ENCODE measurements at places on chromosomes 7 and 10.

DNA sequence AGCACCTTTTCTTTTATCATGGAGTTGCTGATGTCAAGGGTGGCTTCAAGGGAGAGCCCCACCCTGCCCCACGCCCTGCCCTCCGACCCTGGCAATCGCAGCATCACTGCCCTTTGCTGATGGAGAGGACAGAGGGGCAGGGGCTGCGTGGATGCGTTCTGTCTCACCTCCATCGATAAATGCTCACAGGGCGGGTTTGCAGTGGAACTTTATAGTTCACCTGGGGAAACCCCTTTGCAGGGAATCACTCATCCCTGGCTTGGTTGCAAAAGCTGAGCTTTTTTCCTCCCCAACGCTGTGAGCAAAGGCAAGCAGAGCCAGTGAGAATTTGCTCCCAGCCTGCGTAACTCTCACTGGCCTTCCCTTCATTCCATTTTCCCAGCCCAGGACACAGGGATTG lies 176.8 kb downstream of the WDR37 start:
- no peak for DNase-seq

GRCh38 chr10:86372784-86373239 lies 6.2 kb upstream of the GRID1 start:
- peak; percentile 6 for DNase-seq

GRCh38 chr7:20236790-20237189 lies 19.6 kb upstream of the MACC1 start:
- no peak for DNase-seq

GRCh38 chr7:34672430-34672829 lies 14.4 kb downstream of the NPSR1 start:
- DNase-seq, result no peak

DNA sequence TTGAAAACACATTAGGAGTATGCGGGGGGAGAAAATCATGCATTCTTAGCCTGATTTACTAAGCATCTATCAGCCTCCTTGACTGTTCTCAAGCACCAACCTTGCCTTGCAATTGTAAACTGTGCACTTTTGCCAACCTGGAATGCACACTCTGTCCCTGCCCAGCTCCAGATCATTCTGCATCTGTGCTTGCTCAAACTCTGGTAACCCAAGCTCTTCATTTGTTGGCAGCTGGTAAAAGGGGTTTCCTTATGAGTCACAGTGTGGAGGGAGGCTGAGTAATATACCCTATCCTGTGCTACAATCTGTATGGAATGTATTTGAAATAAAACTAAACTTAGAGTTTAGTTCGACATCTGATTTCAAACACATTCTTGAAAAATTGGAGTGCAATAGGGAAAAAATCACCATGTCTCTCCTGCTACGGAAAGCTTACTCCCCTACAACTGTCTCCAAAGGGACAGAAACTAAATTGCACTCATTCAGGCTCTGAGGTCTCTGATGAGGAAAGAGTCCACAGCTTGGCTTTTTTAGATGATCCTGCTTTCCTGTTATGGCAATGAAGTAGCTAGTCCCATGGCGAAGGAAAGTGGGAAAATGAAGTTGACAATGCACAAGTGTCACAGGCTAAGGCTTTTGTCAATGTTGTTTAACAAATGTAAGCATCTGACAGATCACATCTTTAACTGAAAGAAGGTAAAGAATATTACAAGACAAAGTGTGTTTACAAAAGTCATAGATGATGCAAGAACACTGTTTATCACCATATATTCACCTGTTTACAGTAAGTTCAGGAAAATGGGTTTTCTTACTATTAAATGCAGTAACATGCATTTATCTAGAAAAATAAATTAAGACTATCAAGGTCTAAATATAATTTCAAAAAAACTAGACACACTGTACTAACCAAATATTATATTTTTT lies 61.9 kb downstream of the TES start:
- DNase-seq, result no peak

- DNase-seq, result peak; percentile 32
Observed at GRCh38 chr10:87658858-87659555, 671 bp upstream of the PAPSS2 start.

DNA sequence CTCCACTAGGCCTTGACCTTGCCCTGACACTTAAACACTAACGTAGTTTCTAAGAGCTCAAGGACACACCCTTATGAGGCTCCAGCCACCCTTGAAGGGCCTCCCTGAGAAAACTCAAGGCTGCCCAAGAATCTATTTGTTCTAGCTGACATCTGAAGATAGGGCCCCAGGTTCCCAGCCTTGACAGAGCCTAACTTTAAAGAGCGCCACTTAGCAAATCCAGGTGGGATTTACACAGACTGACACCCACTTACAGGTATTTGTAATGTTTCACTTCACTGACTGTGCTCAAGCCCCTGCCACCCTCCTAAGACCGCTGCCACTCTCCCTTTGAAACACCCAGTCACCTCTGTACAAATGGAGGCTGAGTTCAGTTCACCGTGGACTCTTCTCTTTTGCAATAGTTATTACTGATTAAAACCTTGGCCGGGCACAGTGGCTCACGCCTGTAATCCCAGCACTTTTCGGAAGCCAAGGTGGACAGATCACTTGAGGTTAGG lies 90.4 kb downstream of the SVOPL start:
- DNase-seq, result no peak

DNA sequence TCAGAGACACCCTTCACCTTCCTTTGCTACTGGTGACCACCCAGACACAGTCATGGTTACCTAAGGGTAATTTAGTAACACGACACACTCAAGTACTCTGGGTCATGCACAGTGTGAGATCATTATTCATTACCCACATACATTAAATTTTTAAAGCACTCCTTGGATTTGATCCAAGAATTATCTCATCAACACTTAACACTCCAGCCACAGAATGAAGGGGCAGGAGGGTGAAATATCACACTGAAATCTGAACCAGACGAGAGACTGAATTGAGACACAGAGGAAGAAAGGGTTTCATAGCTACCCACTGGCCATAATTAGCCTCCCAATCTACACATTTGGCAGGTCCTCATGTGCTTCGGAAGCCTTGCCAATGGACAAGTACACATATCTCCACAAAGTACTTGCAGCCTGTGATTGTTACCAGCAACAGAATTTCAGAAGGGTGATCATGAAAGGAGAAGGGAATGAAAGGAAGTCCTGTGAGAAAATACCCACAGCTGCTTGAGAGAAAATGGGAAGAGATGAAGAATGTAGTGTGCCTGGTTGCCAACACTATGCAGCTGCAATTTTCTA lies 189.3 kb downstream of the POLR1F start:
- DNase-seq, result no peak

GRCh38 chr10:97648562-97649404 lies 8.3 kb downstream of the PI4K2A start:
- peak; percentile 31 for DNase-seq

GRCh38 chr10:131815266-131816156 lies 85.3 kb upstream of the PPP2R2D start:
- DNase-seq, result no peak

DNA sequence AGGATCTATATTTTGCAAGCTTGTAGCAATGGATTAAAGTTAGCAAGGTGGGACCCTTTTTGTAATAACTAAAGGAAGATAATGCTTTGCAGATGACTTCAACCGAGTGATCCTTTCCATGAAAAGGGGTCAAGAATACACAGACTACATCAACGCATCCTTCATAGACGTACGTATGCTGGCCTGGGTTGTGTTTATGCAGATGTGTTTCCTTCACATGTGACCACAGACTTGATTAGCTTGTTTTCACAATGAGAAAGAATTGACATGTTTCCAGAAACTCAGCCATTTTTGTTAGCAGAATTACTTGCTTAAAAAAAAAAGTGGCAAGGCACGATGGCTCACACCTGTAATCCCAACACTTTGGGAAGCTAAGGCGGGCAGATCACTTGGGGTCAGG lies 54.2 kb downstream of the MKI67 start:
- DNase-seq, result no peak

DNA sequence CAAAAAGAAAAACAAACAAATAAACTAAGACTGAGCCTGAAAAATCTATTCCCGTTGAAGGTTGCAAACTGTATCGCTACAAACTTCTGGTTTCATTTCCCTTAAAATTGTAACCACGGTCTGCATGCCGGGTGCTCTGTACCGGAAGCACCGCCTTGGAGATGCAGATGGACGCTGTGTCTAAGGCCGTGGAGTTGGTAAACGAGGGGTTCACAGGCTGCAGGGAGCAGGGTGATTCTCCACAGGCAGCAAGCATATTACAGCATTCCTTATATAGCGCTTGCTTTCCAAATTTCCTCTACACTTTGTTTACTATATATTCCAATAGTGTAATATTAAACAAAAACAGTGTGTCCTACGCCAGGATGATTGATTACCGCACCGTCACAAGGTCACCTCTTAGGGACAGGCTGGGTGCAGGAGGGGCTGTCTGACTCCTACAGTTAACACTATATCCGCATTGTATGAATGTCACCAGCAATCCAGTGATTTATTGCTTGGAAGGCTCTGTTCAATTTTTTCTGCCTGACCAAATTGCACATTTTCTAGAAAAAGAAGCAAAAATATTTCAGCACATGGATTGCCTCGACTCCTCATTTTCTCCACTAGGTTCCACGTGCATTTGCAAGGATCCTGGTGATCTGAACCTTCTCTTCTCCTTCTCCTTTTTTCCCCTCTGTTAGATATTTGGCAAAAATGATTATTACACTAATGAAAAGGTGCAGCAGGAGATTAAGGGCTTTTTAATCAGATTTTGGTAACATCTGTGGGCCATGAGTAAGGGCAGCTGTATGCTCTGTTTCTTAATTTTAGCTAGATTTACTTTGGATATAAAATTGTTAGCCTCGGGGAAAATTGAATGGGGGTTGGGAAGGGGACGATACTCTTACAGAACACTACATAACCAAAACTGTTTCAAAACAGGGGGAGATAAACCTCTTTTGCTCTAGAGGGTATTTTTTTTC lies 325.8 kb upstream of the MGMT start:
- DNase-seq, result no peak

DNA sequence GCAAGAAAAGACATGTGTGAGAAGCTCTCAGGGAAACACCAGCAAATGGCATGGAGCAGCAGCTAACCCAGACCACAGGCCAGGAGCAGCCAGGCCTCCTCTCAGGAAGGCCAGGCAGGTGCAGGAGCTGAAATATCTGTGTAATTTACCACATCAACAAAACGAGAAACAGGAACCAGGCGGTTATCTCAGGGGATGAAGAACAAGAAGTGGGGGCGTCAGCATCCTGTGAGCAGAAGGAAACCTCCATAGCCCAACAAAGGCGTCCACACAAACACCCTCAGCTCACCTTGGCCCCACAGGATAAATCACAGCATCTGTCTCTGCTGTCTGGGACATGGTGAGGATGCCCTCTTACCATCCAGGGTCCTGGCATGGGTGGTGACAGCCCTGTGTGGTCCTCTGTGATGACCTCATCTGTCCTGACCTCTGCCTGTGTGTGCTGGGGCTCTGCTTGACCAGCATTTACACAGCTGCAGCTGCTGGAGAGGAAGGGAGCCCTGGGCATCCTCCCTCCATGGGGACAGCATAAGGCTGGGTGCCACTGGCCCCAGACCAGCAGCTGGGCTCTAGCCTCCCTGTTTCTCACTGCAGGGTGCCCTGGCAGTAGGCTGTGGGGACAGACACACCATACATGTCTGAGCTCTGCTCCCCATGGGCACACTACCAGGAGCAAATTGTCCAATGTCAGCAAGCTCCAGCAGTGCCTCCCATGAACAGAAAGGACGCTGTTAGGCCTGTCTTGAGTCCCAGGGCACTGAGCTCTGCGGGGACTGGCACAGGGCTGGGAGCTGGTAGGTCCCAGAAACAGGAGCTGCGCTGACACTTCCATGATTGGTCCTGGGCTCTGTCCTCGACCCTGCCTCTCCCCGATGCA lies 34.6 kb downstream of the ANXA8 start:
- no peak for DNase-seq

DNA sequence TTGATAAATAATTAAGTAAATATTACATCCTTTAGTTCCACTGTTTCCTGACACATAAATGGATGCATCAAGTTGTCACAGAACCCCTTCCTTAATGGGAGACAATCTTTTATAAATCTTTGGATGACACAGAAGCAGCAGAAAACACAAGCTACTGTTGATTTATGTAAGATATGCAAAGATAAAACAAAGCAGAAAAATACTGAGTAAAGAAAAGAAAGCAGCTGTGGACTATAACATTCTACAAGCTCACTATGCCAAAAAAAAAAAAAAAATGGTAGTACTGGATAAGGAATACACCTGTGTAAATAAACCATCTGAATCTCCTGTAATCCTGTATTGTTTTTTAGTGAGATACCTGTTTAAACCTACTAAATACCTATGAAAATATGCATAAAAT lies 92.0 kb upstream of the FAM180A start:
- no peak for DNase-seq

DNA sequence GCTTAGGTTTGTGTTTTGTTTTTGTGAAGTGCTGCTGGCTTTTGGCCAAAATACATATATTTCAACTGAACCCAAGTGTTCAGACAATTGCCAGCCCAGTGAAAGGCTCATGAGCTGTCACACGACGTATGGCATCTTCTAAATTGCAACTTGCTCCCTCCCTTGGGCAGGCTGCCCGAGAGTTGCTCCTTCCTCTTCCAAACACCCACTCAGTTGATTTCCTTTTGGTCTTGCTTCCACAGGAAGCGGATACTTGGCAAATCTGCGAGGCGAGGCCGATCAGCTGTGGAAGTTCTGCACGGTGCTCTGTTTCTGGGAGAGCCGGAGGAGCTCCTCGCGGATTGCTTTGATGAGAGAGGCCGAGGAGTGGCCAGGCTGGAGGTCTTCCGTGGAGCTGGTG lies 39.6 kb upstream of the ATP6V0A4 start:
- DNase-seq, result no peak

DNA sequence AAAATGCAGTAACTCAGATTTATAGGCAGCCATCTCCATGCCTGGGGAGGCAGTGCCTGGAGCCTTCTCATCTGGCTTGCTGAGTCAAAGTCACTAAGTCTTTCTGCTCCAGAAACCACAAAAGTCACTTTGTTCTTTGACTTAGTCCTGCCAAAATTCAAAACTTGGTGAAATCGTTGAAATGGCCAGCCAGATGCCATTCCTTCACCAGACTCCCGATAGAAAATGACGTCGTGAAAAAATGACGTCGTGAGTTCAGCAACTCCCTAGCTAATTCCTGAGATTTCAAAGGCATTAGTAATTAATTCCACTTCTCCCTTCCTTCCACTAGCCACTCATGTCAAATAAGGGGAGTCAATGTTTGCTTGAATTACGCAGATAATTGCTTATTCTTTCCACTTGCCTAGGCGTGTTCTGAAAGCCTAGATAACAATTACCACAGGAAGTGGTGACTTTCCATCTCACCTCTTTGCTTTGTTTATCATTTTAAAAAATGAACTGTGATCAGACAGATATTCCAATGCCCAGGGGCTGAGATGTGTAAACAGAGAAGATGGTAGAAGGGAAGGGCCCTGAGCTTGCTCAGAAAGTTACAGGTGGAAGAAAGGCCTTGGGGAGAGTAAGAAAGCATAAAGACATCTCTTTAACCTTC lies 48.5 kb upstream of the OSBPL3 start:
- DNase-seq, result no peak

- no peak for DNase-seq
Observed at GRCh38 chr10:123463181-123463580, 203.0 kb upstream of the GPR26 start.

Measured in WTC11 (cell line).